Spinal cord (tissue), 10 donors: ENCODE measurements at places on chromosomes 2 and 18.

- DNase-seq: no peak
Observed at GRCh38 chr2:229861431-229861830, 60.4 kb downstream of the TRIP12 start.

GRCh38 chr2:120463527-120463926, 117.6 kb downstream of the INHBB start:
- no peak for DNase-seq

- no peak for DNase-seq
Observed at GRCh38 chr2:128949360-128949759, 630.7 kb upstream of the HS6ST1 start.

DNA sequence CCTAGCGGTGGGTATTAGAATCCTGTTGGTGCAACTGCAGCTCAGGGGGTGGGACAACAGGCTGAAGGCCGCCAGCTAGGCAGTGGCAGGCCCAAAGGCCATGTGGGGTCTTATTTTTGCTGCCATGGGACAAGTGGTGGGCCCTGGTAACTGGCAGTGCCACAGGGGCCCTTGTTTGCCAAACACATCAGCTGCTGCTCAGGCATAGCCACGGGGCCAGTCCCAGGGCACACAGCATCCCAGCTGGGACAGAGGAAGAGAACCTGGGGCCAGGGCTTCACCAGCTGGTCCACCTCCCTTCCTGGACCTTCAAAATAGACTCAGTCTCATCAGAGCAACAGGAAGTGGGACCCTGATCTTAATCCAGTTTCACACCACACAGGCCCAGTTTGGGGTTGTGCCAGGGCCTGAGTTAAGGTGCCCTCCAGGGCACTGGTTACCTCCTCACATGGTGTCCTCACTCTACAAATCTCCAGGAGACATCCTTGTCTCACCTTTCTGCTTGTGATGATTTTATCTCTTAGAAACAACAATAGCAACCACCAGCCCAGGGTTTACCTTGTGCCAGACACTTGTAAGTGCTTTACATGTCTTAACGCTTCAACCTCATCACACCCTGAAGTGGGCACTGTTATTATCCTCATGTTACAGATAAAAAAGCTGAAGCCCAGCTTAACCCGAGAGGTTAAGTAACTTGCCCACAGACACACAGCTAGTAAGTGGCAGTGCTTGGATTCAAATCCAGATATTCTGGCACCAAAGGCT, 98.5 kb downstream of the GYPC start:
- DNase-seq: no peak

GRCh38 chr2:39033980-39034379, 86.9 kb downstream of the SOS1 start:
- DNase-seq: no peak

GRCh38 chr2:240383099-240383758, 52.2 kb upstream of the GPC1 start:
- no peak for DNase-seq

DNA sequence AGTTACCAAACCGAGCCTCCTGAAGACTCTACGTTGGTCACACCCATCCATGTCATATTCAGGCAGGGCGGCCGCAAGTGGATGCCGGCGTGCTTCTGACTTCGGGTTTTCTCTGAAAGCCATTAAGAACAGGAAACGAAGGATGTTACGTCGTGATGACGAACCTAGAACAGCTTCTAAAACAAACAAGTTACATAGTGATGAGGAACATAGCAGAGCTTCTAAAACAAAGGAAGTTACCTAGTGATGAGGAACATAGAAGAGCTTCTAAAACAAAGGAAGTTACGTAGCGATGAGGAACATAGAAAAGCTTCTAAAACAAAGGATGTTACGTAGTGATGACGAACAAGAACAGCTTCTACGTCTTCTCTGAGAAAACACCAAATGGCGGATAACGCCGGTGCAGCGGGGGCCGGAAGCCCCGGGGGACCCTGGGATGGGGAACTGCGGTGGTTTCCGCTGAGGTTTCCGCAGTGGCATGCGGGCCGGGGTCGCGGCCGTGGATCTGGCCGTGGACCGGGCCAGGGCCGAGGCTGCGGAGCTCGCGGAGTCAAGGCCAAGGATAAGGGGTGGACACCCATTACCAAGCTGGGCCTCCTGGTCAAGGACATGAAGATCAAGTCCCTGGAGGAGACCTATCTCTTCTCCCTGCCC, 141.1 kb downstream of the SOCS6 start:
- DNase-seq: no peak

- no peak for DNase-seq
Observed at GRCh38 chr2:183630964-183631363, 506.7 kb downstream of the NUP35 start.

DNA sequence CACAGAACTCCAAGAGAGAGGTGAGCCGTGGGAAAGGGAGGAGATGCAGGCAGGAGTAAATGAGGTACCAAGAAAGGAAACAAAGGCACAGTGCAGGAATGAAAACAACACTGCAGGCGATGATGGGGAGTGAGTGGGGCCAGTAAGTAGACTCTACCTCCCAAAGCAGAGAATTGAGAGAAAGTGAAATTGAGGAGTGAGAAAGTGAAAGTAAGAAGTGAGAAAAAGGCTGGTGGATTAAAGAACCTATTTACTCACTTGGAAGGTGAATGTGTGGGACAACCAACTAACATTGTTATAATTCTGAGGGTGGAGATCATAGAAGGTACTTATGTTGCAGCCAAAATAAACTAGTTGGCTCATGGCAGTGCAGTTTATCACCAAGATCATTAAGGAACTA, 193.1 kb upstream of the TMEM200C start:
- no peak for DNase-seq

GRCh38 chr2:86037141-86037794, 68.4 kb downstream of the POLR1A start:
- no peak for DNase-seq

DNA sequence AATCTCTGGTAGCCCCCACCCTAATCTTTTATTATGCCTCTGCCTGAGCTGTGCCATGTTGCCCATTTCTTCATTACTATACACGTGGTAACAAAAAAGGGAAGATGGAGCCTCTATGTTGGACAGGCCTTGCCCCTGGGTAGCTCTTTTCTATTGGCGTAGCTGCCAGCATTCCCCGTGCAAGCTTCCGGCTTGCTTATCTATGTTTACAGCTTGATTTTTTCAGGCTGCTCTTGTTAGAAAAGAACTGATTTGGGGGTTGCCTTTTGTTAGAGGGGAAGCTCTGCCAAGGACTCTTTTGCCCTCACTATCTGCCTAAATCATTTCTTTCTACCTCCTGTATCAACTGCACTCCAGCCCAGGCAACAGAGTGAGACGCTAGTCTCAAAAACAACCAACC, 45.5 kb upstream of the ZSWIM2 start:
- DNase-seq: no peak

DNA sequence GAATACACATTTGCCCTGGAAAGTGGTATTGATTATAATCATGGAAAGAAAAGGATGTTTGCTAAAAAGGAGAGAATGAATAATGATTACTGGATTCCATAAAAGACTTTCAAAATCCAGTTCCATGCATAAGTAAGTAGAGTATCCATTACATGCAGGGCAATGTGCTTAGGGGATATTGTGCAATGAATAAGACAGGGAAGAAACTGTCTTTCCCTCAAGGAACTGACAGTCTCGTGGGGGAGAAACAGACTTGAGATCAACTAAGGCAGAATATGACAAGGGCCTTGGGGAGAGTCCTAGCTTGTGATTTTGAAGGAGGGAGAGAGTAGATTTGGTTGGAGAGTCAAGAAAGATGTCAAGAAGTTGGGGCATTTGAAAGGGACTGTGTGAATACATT, 130.6 kb downstream of the SPP2 start:
- DNase-seq: no peak

- DNase-seq: no peak
Observed at GRCh38 chr18:48769006-48769636, 181.6 kb downstream of the SMAD7 start.

DNA sequence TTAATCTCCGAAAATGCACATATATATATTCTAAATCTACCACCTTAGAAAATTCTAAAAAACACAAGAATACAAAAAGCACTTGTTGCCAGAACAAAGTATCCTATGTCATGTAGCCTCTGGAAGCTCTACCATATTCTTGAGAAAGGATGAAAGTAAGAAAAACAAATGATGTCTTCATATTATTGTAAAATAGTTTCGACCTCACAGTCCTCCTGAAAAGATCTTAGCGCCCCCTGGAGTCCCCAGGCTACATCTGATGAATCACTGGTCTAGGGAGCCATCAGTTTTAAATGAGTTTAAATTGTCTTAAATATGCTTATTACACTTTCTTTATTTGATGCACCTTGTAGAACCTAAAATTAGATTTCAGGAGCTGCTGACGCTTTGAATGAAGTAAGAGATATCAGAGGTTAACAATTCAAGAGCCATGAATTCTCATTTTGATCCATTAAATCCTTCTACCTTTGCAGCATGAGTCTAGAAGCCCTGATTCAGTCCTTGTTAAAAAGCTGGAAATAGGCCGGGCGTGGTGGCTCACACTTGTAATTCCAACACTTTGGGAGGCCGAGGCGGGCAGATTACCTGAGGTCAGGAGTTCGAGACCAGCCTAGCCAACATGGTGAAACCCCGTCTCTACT, 138.8 kb downstream of the MCFD2 start:
- DNase-seq: no peak
